ENCODE measurements at places on chromosomes 16 and 17. TPM values are rescaled to one million over a fixed set of nuclear protein-coding genes. Genes with fewer than 3 reads are reported as not detected.
A peak's percentile ranks its signal among the peaks of the same experiment; 100 is the strongest.

GRCh38 chr17:56165072-56165641 is 11.9 kb downstream of the ANKFN1 start:
- no peaks in the 10 kb centered on the region for H3K36me3 ChIP-seq
- H3K4me1 ChIP-seq, result peaks cover 12% of the 10 kb centered on the region
- no peak for DNase-seq
- H3K27ac ChIP-seq, result no peak overlapping the region

DNA sequence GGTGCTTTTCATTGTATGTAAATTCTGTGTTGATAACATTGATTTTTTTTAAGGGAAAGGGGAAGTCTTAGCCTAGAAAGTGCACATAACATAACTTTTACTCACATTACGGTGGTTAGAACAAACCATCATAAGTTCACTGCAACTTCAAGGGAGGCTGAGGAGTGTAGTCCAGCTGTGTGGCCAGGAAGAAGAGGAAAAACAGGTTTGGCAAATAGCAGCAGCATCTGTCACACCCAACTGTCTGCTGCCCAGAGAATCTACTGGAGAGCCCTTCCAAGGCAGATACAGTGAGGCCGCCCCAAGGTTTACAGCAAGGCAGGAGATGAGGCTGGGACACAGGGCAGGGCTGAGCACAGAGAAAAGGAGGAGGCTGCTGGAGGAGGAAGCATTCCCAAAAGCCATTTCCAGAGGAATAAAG is 60.6 kb downstream of the AIPL1 start:
- DNase-seq, result no peak
- no peaks in the 10 kb centered on the region for H3K36me3 ChIP-seq
- peak overlapping the region; percentile 82 for H3K27ac ChIP-seq
- H3K4me3 ChIP-seq, result peak overlapping the region; percentile 41
- peaks cover 4% of the 10 kb centered on the region for H3K27me3 ChIP-seq

DNA sequence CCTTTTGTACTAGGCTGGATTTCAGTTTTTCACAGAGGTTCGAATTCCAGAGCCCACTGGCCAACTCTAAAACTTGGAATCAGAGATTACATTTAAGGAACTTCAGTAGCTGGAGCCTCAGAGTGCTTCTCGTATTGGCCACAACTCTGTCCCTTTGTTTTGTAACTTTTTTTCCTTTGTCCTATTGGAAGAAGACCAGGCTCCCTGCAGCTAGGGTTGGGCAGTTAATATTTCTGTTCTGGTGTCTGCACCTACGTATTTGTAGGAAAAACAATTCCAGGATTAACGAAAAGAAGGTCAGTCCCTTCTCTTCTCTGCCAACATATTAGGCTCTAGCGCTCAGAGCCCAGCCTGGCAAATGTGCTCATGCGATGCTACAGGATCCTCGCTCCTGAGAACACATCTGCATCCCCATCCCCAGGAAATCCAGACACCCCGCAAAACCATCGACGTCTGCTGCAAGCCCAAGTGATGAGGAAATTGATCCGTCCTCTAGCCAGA is 1.9 kb downstream of the CDH11 start:
- peak overlapping the region; percentile 87 for H3K27ac ChIP-seq
- DNase-seq, result no peak
- H3K27me3 ChIP-seq, result peaks cover 56% of the 10 kb centered on the region
- peak overlapping the region; percentile 80 for H3K4me3 ChIP-seq
- no peaks in the 10 kb centered on the region for H3K36me3 ChIP-seq

DNA sequence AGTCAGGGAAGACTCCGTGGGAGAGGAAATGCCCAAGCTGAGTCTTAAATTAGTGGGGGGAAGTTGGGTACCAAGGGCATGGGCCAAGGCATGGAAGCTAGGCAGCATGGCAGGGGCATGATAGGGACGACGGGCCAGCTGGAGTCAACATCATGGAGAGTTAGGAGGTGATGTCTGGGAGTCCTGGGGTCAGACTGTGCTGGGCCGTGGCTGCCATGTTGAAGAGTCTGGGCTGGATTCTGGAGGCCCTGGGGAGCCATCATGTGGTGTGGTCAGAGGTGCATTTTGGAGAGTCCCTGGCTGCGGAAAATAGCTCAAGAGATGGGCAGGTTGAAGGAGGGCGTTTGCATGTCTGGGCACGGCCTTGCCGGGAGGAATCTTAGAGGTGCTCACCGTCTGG is 85.2 kb downstream of the SDR42E1 start:
- no peaks in the 10 kb centered on the region for H3K27me3 ChIP-seq
- no peak overlapping the region for H3K27ac ChIP-seq
- no peaks in the 10 kb centered on the region for H3K4me1 ChIP-seq
- no peaks in the 10 kb centered on the region for H3K36me3 ChIP-seq
- no peak overlapping the region for H3K4me3 ChIP-seq

DNA sequence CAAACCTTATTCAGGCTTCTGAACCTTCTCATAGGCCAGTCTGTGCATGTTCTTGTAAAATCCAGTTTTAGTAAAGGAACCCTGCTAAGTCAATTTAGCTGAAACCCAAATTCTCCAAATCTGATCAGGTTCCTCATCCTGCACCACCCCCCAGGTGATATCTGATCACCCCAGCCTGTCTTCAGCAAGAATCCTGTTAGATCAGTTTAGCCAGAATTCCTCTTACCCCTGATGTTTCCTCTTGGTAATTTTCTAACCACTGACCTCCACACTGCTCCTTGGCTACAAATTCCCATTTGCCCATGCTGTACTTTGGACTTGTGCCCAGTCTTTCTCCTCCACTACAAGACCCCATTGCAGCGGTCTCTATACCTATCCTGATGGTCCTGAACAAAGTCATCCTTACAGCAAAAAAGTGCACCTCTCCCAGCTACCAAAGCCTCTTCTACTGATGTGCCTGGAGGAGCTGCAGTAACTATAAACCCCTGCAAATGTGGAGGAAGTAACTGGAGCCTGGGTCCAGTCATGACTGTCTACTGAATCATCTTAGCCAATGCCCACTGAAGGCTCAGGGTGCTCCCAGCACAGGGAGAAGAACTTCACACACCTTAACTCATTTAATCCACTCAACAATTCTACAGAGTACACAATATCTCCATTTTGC is 23.8 kb downstream of the TEX14 start:
- no peak overlapping the region for H3K4me3 ChIP-seq
- peaks cover 21% of the 10 kb centered on the region for H3K4me1 ChIP-seq
- H3K27ac ChIP-seq, result peak overlapping the region; percentile 20
- DNase-seq, result no peak
- H3K27me3 ChIP-seq, result no peaks in the 10 kb centered on the region

DNA sequence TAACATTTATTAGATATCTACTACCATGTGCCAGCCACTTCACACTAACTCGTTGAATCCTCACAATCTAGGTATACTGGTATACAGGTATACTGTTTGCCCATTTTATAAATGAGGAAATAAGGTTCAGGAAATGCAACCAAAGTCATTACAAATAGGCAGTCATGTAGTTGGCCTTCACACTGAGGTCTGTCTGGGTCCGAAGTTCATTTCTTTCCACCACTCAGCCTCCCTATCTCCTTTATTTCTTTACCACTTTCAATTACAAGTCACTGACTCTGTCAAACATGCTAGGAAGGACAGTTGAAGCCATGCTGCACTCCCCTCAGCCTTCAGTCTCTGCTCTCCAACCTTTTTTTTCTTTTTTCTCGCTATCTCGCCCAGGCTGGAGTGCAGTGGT is 20.7 kb upstream of the SIAH1 start:
- H3K27ac ChIP-seq, result no peak overlapping the region
- H3K27me3 ChIP-seq, result no peaks in the 10 kb centered on the region
- peaks cover 6% of the 10 kb centered on the region for H3K4me1 ChIP-seq

DNA sequence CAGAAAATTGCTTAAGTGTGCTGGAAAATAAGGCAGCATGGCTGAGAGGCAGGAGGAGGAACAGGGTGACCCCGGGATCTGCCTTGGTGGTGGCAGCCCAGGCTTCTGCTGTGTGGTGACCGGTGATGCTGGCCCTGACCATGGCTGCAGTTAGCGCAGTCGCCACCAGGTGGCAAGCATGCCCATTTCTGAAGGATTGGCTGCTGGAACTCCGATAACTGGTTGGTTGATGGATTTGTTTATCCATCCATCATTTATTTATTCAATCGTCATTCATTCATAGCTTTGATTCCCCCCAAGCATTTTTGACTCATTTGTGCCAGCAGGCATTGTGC is 29.1 kb upstream of the ITGA3 start:
- no peaks in the 10 kb centered on the region for H3K27me3 ChIP-seq
- H3K4me3 ChIP-seq, result peak overlapping the region; percentile 36
- H3K27ac ChIP-seq, result no peak overlapping the region
- H3K36me3 ChIP-seq, result no peaks in the 10 kb centered on the region
- H3K4me1 ChIP-seq, result peaks cover 35% of the 10 kb centered on the region

- no peaks in the 10 kb centered on the region for H3K27me3 ChIP-seq
- peaks cover 22% of the 10 kb centered on the region for H3K36me3 ChIP-seq
- H3K4me3 ChIP-seq, result peak overlapping the region; percentile 97
Observed at GRCh38 chr16:69424935-69425784, 741 bp downstream of the CYB5B start.

DNA sequence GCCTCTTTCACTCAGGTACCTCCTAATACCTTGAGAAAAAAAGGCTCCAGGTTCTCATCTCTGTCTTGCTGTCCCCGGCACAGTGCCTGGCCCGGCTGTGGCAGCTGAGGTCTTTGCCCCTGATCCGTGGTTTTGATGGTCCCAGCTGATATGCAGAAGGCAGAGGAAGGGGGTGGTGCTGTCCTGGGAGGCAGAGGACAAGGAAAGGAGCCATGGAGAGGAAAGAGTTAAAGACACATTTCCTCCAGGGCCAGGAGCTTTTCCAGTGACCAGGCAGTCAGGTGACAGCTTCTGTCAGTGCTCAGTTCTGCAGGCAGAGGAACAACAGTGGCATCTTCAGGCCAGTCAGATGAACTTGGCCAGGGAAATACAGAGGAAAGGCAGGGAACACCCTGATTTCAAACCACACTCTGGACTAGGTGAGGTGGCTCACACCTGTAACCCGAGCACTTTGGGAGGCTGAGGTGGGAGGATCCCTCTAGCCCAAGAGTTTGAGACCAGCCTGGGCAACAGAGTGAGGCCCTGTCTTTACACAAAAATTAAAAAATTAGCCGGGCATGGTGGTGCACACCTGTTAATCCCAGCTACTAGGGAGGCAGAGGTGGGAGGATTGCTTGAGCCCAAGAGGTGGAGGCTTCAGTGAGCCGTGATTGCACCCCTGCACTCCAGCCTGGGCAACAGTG is 3.3 kb upstream of the COG1 start:
- no peaks in the 10 kb centered on the region for H3K27me3 ChIP-seq
- no peak for DNase-seq
- peaks cover 17% of the 10 kb centered on the region for H3K4me1 ChIP-seq
- no peaks in the 10 kb centered on the region for H3K36me3 ChIP-seq
- no peak overlapping the region for H3K4me3 ChIP-seq
- peak overlapping the region; percentile 25 for H3K27ac ChIP-seq

DNA sequence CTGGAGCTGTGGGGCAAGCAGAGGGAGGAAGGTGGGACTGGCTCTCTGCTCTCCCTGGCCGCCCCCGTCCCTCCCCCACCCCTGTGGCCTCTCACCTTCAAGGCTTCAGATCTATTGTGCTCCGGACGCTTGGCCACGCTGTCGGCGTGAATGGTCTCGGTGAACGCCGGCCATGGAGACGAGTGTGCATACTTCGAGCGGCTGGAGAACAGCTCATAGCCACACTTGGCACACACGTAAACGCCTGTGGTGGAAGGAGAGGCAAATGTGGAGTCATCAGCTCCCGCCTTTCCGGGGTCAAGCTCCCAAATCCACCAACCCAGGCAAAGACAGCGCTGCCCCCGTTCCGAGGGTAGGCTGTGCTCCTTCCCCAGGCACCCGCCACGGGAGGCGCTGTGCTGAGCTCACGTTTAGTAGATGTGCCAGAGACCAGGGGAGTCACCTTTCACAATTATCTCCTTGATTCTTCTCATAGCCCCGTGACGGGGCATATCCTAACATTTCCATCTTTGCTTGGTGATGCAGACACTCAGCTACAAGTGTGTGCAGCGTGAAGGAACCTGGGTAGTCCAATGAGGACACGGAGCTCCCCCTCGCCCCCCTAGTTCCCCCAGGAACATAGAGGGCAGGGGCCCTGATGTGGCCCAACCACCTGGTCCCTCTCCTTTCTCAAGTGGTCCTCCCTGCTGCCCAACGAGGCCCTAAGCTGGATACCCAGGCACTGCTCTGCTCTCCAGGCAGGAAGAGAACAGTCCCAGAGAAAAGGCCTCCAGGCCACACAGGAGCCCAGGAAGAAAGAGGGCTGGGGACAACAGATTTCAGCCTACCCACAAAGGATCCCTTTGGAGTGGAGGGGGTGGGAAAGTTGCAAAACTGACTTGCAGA is 1.6 kb downstream of the MSRB1 start:
- no peak for DNase-seq
- H3K27ac ChIP-seq, result no peak overlapping the region
- H3K27me3 ChIP-seq, result no peaks in the 10 kb centered on the region
- H3K4me3 ChIP-seq, result peak overlapping the region; percentile 82
- H3K4me1 ChIP-seq, result peaks cover 10% of the 10 kb centered on the region

- DNase-seq, result no peak
- no peak overlapping the region for H3K4me3 ChIP-seq
- H3K27ac ChIP-seq, result no peak overlapping the region
- H3K27me3 ChIP-seq, result no peaks in the 10 kb centered on the region
- no peaks in the 10 kb centered on the region for H3K4me1 ChIP-seq
- H3K36me3 ChIP-seq, result peaks cover 35% of the 10 kb centered on the region
Observed at GRCh38 chr17:4066210-4066609, 76.6 kb downstream of the ZZEF1 start.

DNA sequence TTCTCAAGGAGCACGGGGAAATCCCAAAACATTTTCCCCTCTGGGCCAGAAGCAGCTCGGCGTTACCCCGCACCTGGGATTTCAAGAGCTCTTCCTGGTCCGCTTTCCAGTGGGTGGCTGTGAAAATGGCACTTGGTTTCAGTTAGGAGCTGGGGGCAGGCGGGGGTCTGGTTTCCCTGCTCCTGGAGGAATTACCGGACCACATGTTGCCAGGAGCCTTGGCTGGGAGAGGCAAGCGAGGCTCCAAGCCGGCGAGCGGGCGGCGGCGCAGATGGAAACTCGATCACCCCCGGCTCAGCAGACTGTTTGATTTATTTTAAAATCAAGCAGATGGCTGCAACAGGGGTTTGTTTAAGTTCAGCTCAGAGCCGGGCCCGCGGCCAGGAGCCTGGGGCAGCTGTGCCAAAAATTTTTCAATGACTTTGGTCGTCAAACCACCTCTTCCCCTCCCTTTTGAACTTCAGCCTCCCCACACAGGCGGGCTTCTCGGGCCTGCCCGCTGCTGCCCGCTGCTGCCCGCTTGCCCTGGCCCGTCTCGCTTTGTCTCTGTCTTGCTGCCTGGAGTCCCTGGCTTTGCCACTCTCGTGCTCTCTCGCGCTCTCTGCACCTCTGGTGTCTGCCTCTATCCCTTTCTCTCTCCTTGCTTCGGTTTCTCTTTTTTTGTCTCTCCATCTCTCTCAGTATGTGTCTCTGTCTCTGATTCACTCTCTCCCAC is 108.0 kb upstream of the CIBAR2 start:
- peak; percentile 79 for DNase-seq
- H3K36me3 ChIP-seq, result no peaks in the 10 kb centered on the region
- peak overlapping the region; percentile 94 for H3K27ac ChIP-seq
- no peaks in the 10 kb centered on the region for H3K27me3 ChIP-seq
- H3K4me3 ChIP-seq, result peak overlapping the region; percentile 25

Gene HNF1B
- total RNA-seq, result 0.31 TPM

Gene KRT39
- not detected for total RNA-seq

Gene BAHCC1
- 34.9 TPM for total RNA-seq

Gene PVALEF
- total RNA-seq, result 0.22 TPM

Gene KRTAP4-9
- total RNA-seq, result not detected

Measured in mesothelial cell of epicardium (in vitro differentiated cells).